ENCODE measurements at places on chromosomes 16 and 17. TPM values are rescaled to one million over a fixed set of nuclear protein-coding genes. Genes with fewer than 3 reads are reported as not detected.

The OR1A1 gene
- polyA plus RNA-seq, result not detected

The CBFA2T3 gene
- 2.8 TPM for polyA plus RNA-seq

The SCIMP gene
- polyA plus RNA-seq, result 3.0 TPM

The TAC4 gene
- polyA plus RNA-seq, result not detected

GRCh38 chr17:9195411-9195810 is 174.1 kb downstream of the NTN1 start:
- no peak for DNase-seq
- no peaks in the 10 kb centered on the region for H3K4me1 ChIP-seq
- H3K27me3 ChIP-seq, result no peaks in the 10 kb centered on the region
- peaks cover 4% of the 10 kb centered on the region for H3K36me3 ChIP-seq

- H3K36me3 ChIP-seq, result peaks cover 5% of the 10 kb centered on the region
Measured at GRCh38 chr16:68126395-68126794, 41.2 kb downstream of the NFATC3 start.

DNA sequence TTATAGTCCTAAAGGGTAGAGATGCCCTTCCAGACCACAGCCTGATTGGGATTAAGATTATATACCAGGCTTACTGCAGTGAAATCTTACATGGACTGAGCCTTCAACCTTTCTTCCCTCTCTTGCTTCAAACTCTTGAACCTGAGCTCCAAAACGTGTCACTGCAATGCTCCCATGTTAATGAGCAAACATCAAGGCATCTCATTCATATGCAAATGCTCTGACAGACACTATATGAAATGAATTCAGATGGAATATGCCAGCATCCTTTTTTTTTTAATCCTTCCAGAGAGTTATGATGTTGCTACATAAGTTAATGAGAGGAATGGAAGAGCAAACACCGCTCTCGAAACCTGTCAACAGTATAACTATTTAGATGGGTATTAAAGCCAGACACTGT is 611.9 kb upstream of the CDH11 start:
- H3K27ac ChIP-seq, result no peak overlapping the region
- DNase-seq, result no peak
- no peaks in the 10 kb centered on the region for H3K36me3 ChIP-seq
- H3K27me3 ChIP-seq, result no peaks in the 10 kb centered on the region
- H3K4me3 ChIP-seq, result no peak overlapping the region

GRCh38 chr17:66466840-66467367 is 164.5 kb downstream of the PRKCA start:
- H3K27ac ChIP-seq, result no peak overlapping the region
- peaks cover 19% of the 10 kb centered on the region for H3K4me1 ChIP-seq
- no peak overlapping the region for H3K4me3 ChIP-seq
- no peaks in the 10 kb centered on the region for H3K36me3 ChIP-seq

- peaks cover 1% of the 10 kb centered on the region for H3K36me3 ChIP-seq
- no peaks in the 10 kb centered on the region for H3K4me1 ChIP-seq
- no peak overlapping the region for H3K27ac ChIP-seq
- DNase-seq, result no peak
- no peak overlapping the region for H3K4me3 ChIP-seq
Measured at GRCh38 chr17:80861418-80861815, 130.2 kb upstream of the CHMP6 start.

All from liver (tissue), 10 donors.